Activated T-helper 2 cell treated with anti-CD3 and anti-CD28 coated beads, Interferon-gamma antibody, Interleukin-2, Interleukin-4, amounts not matched to agents 10 μg/mL and 5 μg/mL and 100 μg/mL, durations not matched to agents 14 hours and 24 hours and 36 hours (primary cell): ENCODE measurements at places on chromosomes 5 and 9. TPM values are rescaled to one million over a fixed set of nuclear protein-coding genes. Genes with fewer than 3 reads are reported as not detected.

Gene GRM6
- total RNA-seq = not detected in 2 replicates

Gene CCNJL
- not detected in 2 replicates for total RNA-seq

Gene LEAP2
- 4.3 and 4.4 TPM in 2 replicates for total RNA-seq

Gene ADAMTSL1
- total RNA-seq = not detected in 2 replicates

Gene SH3GLB2
- total RNA-seq = 71.5 and 73.4 TPM in 2 replicates

Gene BASP1
- 0.64 and 0.73 TPM in 2 replicates for total RNA-seq

Gene SLC27A6
- not detected in 2 replicates for total RNA-seq

Gene MLANA
- not detected in 2 replicates for total RNA-seq

Gene SH3PXD2B
- total RNA-seq = 0.11 and 0.21 TPM in 2 replicates

Gene CDKN2AIPNL
- 34.5 and 37.8 TPM in 2 replicates for total RNA-seq

Gene PROB1
- 7.7 and 8.3 TPM in 2 replicates for total RNA-seq

Gene SLC6A19
- not detected in 2 replicates for total RNA-seq

Gene CATSPER3
- total RNA-seq = 0.34 and 0.90 TPM in 2 replicates

Gene NR6A1
- total RNA-seq = 1.5 and 1.8 TPM in 2 replicates

Gene PRRX2
- total RNA-seq = 5.0 and 5.1 TPM in 2 replicates

Gene FOXI1
- not detected in 2 replicates for total RNA-seq

Gene F2RL1
- total RNA-seq = 0.09 and 0.16 TPM in 2 replicates

Gene MACROH2A1
- total RNA-seq = 285 and 302 TPM in 2 replicates

Gene TAF1L
- not detected in 2 replicates for total RNA-seq

Gene WDR38
- not detected in 2 replicates for total RNA-seq

Gene CDH9
- total RNA-seq = not detected in 2 replicates

Gene THBS4
- total RNA-seq = 0.92 and 1.1 TPM in 2 replicates

Gene MARVELD2
- 0.14 and 0.16 TPM in 2 replicates for total RNA-seq

Gene CCDC180
- 3.4 and 3.5 TPM in 2 replicates for total RNA-seq

Gene CDC20B
- total RNA-seq = 0.18 TPM in 1 of 2 replicates, not detected in the other

Gene PCDHA3
- not detected in 2 replicates for total RNA-seq

Gene SMIM33
- 0.23 and 0.25 TPM in 2 replicates for total RNA-seq

Gene CCL21
- not detected in 2 replicates for total RNA-seq

Gene SLC34A3
- total RNA-seq = not detected in 2 replicates

Gene LOX
- total RNA-seq = not detected in 2 replicates

Gene LPAR1
- total RNA-seq = not detected in 2 replicates

Gene UGCG
- total RNA-seq = 14.4 and 16.6 TPM in 2 replicates

Gene RANBP17
- total RNA-seq = not detected in 2 replicates

Gene FLT4
- 1.1 and 1.7 TPM in 2 replicates for total RNA-seq

Gene ENTPD2
- not detected in 2 replicates for total RNA-seq

Gene OSMR
- 0.07 TPM in 1 of 2 replicates, not detected in the other for total RNA-seq

Gene EPB41L4B
- total RNA-seq = 1.5 and 1.6 TPM in 2 replicates

Gene MOB3B
- total RNA-seq = 0.94 and 1.3 TPM in 2 replicates

Gene QRFP
- total RNA-seq = not detected in 2 replicates

Gene ACTBL2
- total RNA-seq = not detected in 2 replicates

Gene TEX48
- 0.41 and 0.68 TPM in 2 replicates for total RNA-seq

Gene PCDHB16
- total RNA-seq = not detected in 2 replicates

Gene SOHLH1
- not detected in 2 replicates for total RNA-seq

Gene SPINK5
- not detected in 2 replicates for total RNA-seq

Gene ORM2
- not detected in 2 replicates for total RNA-seq

Gene GCNT1
- 12.1 and 15.0 TPM in 2 replicates for total RNA-seq

Gene PSD2
- not detected in 2 replicates for total RNA-seq

Gene FGD3
- 41.4 and 42.9 TPM in 2 replicates for total RNA-seq

Gene IFT74
- 8.3 and 10.4 TPM in 2 replicates for total RNA-seq

Gene MAMDC2
- not detected in 2 replicates for total RNA-seq
